ENCODE measurements at places on chromosomes 6 and 20. TPM values are rescaled to one million over a fixed set of nuclear protein-coding genes. Genes with fewer than 3 reads are reported as not detected.

MYLK4 gene
- 0.43 TPM for total RNA-seq

HSPA12B gene
- total RNA-seq, result not detected

SEL1L2 gene
- total RNA-seq, result not detected

LY86 gene
- not detected for total RNA-seq

DACT2 gene
- 0.07 TPM for total RNA-seq

OPRL1 gene
- 2.4 TPM for total RNA-seq

CLVS2 gene
- total RNA-seq, result not detected

DEFB132 gene
- not detected for total RNA-seq

MRPS10 gene
- 36.2 TPM for total RNA-seq

TPX2 gene
- 10.6 TPM for total RNA-seq
